Fibroblast of upper back skin (primary cell): ENCODE measurements at places on chromosomes 2 and 18.
A peak's percentile ranks its signal among the peaks of the same experiment; 100 is the strongest.

DNA sequence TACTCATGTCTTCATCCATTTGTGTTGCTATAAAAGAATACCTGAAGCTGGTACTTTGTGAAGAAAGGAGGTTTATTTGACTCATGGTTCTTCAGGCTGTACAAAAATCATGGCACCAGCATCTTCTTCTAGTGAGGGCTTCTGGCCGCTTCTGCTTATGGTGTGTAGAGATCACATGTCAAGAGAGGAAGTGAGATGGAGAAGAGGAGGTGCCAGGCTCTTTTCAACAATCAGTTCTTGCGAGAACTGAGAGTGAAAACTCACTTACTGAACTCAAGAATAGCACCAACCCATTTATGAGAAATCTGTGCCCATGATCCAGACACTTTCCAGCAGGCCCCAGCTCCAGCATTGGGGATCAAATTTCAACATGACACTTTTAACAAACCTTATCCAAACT is 30.0 kb upstream of the BARD1 start:
- DNase-seq = no peak

- DNase-seq = no peak
Measured at GRCh38 chr18:22378672-22379282, 38.9 kb downstream of the CTAGE1 start.

- no peak for DNase-seq
Measured at GRCh38 chr2:217060516-217060915, 200.7 kb upstream of the TNP1 start.

- no peak for DNase-seq
Measured at GRCh38 chr2:138170485-138170884, 206.2 kb downstream of the HNMT start.

- peak; percentile 17 for DNase-seq
Measured at GRCh38 chr2:105518897-105519296, 120.0 kb upstream of the FHL2 start.
